H7 (cell line): ENCODE measurements at places on chromosomes 16 and 17. TPM values are rescaled to one million over a fixed set of nuclear protein-coding genes. Genes with fewer than 3 reads are reported as not detected.

IST1 gene
- total RNA-seq = 267 and 292 TPM in 2 replicates

DNA sequence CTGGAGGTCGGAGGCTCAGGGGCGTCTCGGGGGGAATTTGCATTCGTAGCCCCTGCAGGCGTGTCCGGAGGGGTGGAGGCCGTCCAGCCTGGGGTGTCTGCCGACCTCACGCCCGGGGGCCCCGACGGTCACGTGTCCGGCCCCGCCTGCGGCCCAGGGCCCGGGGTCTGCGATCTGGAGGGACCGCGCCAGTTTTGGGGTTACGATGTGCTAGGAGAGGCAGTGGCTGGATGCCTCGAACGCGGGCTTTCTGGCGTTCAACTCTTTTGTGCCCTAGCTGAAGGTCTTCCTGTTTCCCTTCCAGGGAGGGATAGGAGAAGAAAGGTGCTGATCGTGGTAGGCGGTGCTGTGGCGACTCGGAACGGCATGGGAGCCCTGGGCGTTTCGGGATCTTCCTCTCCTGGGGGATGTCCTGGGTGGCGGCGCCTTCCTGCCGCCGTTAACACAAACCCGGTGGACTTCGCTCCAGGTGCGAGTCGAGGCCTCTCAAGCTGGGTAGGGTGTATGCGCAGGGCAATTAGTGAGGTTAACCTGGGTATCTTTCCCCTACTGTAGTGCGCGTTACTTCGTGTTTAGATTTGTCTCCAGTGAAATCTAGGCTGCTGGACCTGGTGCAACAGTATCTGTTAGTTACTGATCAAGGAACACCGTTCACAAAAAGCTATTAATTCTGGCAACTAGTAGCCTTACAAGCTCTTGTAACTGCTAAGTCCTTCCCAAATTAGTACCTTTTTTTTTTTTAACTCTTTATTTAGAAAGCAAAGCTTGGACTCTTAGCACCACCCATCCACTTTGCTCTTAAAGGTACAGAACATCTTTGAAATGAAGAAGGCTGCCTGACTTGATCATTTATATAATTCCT, 1.3 kb downstream of the AKAP1 start:
- peak; percentile 76 for DNase-seq

EPOP gene
- 6.1 and 6.2 TPM in 2 replicates for total RNA-seq

GRCh38 chr17:16358394-16358793, 5.1 kb upstream of the CENPV start:
- DNase-seq = no peak

DNA sequence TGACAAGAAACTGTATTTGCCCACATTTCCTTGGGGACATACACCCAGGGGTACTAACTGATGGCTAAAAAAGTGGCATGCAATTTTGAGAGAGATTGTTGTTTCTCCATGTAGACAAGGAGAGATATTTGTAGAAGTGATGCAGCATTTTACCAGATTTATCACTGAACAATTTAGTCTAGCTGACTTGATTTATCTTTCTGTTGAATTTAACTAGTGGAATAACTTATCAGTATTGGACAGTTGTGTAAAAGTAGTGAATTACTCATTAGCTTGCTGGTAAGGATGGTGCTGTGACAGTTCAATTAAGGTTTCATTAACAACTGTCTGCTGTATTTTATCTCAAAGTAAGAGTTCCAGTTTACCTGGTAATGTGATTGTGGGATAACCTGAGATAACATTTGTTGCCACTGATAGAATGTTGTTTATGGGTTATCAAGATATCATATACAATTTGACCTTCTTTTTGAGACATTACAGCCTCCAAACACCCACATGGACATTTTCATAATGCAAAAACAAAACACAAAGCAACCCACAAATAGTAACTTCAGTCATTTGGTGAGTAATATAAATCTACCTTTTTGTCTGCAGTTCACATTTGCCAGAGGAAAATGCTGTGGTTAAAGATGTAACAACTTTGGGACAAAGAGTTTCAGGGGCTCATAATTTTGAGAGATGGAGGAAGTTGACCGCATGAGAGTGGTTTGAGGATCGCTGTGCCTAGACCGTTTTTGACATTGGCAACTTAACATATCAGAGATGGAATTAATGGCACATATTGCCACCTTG, 3.8 kb downstream of the NLK start:
- DNase-seq = no peak

MPO gene
- not detected in 2 replicates for total RNA-seq

KRTAP1-1 gene
- not detected in 2 replicates for total RNA-seq
